Caki2 (cell line): ENCODE measurements at places on chromosomes 3 and 15. TPM values are rescaled to one million over a fixed set of nuclear protein-coding genes. Genes with fewer than 3 reads are reported as not detected.

GRCh38 chr3:66486202-66486601, 14.6 kb downstream of the LRIG1 start:
- no peak for DNase-seq

DNA sequence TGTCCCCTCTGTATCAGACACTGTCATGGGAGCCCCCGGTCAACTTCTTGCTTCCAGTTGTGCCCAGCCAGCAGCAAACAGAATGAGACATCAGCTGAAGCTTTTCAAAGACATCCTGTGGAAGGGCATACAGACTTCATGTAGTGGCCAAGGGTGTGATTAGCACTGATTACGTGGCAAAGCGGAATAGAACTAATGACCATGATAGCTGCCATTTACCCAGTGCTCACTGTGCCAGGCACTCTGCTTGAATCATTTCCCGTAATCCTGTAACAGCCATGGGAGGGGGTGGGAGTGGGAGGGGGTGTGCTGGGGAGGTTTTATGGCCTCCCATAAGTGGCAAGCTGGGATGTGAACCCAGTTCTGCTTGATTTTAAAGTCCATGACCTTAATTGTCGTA, 29.5 kb downstream of the LPP start:
- no peak for DNase-seq

DNA sequence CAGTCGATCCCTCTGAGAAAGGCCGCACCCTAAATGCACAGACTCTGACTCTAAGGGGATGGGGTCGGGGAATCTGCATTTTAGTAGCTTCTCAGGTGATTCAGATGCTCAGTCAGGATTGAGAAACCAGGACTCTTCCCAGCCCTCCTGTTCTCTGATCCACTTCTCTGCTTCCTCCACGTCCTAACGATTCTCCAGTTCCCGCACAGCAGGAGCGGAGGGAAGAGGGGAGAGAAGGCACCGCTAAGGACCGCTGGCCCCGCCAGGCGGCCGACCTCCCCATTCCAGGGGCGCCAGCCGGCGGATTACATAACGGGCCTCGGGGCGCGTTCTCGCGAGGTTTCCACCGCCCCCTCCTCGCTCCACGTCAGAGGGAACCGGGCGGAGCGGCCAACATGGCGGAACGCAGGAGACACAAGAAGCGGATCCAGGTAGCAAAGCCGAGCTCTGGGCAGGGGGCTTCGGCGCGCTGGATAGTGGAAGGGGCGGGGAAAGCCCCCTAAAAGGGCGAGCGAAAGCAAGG, at the start of gene SEC62:
Gene SEC62 (plus strand): TSS at position 380 of the 523 bp plus-strand sequence. CDS start 16 bp downstream, at position 396.
- DNase-seq: peak; percentile 94

GRCh38 chr15:74589826-74590225, 25.8 kb upstream of the CLK3 start:
- DNase-seq: no peak

DNA sequence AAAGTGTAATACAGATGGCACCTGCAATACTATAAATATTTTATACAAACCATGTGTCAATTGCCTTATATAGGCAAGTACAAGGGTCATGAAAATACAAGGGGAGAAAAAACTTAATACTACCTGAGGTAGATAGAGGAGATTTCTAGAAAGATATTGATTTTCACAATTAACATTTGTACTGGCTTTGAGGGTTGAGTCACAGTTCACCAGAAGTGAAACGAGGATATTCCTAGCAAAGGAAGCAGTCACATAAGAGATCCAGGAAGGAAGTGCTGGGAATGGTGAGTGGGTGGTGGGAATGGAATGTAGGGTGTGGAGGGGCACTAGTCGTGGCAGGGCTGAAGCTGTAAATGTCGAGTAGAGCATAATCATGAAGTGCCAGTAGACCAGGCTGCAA, 108.7 kb downstream of the P2RY1 start:
- DNase-seq: no peak

GRCh38 chr3:54954022-54954421, 26.2 kb upstream of the LRTM1 start:
- peak; percentile 57 for DNase-seq

GRCh38 chr3:138625707-138626365, 17.3 kb downstream of the FAIM start:
- DNase-seq: no peak

DNA sequence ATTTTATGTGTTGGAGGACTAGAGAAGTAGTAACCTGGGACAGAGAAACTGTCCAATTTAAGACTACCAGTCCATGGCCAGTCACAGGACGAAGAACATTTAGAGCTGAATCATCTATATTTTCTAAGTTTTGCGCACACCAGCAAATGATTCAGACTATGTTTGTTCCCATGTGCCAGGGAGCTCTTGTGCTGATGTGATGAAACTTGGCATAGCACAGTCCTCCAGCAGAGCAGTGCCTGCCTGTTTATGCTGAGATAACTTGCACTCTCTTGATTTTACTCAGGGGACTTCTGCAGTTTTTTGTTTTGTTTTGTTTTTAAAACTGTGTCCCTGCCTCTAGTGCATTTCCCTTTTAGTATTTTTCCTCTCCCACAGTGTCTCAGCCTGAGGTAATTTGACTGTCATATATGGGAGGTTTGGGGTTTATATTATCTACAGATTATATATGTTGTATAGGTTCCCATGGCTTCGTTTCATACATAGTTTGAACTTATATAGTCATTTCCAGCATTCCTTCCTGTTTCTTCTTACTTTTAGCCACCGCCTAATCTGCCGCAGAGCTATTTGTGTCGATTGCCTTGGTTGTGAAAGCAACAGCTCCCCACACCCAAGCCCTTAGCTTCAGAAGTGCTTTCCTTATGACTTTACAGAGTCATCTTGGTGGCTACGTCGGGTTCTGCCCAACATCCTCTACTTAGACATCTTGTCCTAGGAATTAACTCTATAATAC, 45.5 kb downstream of the PPM1L start:
- no peak for DNase-seq

- DNase-seq: no peak
These were observed 27.4 kb downstream of the SLC7A14 start for GRCh38 chr3:170558427-170558826.

DNA sequence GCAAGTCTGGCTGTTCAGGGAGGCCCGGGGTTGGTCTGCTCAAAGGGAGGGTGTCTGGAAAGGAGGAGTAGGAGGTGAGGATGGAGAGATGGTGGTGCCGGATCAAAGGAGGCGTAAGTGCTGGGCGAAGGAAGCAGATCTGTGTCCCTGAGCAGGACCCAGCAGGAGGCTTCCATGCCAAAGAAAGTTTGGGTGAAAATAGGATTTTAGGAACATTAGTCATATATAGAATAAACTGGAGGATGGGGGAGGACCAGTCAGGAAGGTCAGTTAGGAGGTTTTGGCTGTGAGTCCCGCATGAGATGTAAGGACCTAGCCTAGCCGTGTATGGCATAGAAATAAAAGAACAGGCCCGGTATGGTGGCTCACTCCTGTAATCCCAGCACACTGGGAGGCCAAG, 28.6 kb upstream of the VPS8 start:
- no peak for DNase-seq

- no peak for DNase-seq
These were observed 33.7 kb downstream of the CORO2B start for GRCh38 chr15:68612503-68612902.

- DNase-seq: no peak
These were observed 2.9 kb upstream of the MYL3 start for GRCh38 chr3:46866032-46866595.

DNA sequence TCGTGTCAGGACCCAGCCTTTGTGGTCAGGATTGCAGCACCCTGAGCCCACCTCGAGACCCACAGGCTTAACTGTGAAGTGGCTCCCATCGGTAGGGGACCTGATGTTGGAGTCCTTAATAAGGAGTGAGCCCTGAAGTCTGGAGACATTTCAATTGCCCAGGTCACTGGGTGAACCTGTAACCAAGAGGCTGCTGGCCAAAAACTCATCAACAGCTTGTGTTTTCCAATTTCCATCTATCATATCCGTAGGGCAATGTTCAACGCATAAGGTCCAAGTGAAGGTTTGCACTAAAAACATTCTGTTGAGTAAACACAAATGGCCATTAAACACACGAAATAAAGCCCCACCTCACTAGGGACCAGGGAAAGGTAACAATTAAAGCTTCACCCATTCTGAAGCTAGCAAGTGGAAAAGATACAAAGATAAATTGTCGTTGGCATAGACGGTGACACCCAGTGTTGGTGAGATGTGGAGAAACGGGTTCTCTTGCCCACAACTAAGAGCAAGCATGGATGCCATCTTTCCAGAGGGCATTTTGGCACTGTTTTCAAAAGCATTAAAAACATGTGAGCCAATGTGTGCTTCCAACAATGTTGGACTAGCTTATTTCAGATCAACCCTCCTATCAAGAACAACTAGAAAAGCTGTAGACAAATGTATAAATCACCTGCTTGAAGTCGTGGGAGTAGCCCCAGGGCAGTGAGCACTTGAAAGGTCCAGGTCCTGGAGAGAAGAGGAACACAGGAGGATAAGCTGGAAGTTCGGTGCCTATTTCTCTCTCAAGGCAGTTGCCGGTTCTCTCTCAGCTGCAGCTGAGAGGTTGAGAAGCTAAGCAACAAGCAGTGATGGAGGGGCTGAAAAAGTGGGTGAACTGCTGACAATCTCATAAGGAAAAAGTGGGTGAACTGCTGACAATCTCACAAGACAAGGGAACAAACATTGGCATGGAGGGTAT, 56.3 kb upstream of the PCSK6 start:
- DNase-seq: no peak

GRCh38 chr15:79166311-79166955, 75.9 kb upstream of the RASGRF1 start:
- no peak for DNase-seq

DNA sequence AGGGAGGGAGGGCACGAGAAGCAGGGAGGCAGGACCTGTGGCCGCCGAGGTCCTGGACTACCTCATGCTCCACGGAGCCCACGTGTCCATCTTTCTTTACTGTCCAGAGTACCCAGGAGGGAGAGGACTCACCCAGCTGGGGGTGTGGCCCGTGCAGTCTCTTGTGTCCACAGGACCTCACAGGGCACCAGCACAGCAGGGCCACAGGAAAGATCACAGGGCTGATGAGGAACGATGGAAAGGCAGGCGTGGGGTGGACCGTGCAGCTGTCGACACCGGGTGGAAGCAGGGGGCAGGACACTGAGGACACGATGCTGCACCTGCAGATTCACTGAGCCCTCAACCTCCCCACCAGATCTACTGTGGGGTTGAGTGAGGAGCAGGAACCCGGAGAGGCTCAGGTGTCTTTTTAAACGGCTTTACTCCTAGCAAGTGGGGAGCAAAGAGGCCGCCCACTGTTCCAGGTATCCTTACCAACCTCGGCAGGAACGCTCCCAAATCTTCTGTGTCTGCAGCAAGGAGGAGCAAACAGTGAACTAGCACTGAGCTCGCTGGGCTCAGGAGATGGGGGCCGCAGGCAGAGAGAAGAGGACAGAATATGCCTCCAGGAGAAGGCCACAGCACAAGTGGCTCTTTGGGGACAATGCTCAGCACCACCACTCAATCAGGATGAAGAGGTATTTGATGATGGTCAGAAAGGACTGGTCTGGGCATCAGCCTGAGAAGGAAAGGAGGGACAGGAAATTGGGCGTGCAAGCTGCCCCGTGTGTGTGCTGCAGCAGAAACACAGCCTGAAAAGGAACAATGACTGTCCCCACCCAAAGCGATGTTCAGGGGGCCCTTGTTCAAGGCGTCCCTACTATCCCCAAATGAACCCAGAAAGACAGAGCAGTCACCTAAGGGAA, 198.8 kb downstream of the XXYLT1 start:
- DNase-seq: no peak

DNA sequence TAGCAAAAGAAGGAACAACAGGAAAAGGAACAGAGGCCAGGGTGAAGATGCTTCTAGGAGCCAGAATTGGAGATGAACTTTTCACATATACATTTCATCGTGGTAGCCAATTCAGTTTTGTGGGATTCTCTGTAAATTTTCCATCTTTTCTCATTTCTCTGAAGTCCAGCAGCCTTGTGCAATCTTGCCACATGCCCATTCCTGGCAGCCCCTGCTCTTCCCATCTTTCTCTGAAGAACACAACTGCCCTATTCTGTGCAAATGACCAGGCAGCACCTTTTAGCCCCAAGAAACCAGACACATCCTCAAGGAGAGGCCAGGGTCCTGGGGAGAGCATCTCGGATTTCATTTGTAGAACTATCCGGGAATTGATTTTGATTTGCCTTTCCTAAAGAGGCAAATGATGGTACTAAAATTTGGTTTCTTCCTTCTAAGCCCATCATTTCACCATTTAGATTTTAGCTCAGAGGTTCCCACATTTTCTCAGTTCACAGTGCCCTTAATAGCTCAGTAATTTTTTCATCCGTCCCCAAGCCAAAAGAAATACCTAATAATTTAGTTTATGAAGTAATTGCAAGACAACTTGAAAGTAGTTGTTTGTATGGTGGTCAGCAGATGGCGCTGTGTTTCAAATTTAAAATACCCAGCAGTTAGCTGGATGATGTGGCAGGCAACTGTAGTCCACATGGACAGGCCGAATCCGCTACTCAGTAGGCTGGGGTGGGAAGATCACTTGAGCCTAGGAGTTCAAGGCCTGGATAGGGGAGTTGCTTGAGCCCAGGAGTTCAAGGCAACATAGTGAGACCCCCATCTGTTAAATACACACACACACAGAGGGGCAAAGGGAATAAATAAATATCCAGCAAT, 61.3 kb upstream of the ACKR4 start:
- peak; percentile 46 for DNase-seq

DNA sequence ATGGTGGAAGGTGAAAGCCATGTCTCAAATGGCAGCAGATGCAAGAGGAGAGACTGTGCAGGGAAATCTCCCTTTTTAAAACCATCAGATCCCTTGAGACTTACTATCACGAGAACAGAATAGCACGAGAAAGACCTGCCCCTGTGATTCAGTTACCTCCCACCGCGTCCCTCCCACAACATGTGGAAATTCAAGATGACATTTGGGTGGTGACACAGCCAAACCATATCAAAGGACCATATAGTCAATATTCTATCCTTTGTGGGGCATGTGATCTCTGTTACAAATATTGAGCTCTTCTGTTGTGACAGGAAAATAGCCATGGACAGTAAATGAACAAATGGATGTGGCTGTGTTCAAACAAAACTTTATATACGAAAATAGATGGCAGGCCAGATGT, 77.2 kb upstream of the ACKR4 start:
- no peak for DNase-seq

- DNase-seq: no peak
These were observed 17.5 kb downstream of the GRAMD2A start for GRCh38 chr15:72179950-72180581.

DNA sequence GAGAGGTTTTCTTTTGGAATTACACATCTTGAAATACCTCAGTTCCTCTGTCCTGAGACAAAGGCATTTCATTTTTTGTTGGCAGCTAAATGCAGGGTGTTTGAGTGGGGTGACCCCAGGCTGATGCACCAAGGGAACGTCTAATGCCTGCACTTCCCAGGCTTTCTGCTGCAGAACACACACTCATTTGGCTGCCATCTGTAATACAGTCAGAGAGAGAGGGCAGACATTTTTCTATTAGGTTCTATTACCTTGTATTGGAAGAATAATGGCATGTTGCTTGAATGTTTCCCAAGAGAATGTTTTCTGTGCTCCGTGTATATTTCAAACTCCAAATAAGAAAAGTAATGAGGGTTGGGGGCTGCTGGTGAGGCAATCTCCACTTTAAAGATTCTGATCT, 87.1 kb downstream of the PTPRG start:
- no peak for DNase-seq

GRCh38 chr15:75508840-75509532, 57.5 kb upstream of the SIN3A start:
- peak; percentile 35 for DNase-seq

- DNase-seq: no peak
These were observed 67.4 kb downstream of the PIK3R4 start for GRCh38 chr3:130679218-130679617.

Gene B4GALT4
- total RNA-seq: 39.4 and 45.8 TPM in 2 replicates

Gene BFSP2
- total RNA-seq: not detected in 2 replicates

Gene GAP43
- not detected in 2 replicates for total RNA-seq

Gene MITF
- 26.3 and 32.1 TPM in 2 replicates for total RNA-seq

Gene STOML1
- 24.1 and 33.0 TPM in 2 replicates for total RNA-seq

Gene LRRIQ4
- total RNA-seq: not detected in 2 replicates

Gene KBTBD12
- not detected in 2 replicates for total RNA-seq

Gene TTLL13
- 0.07 and 4.3 TPM in 2 replicates for total RNA-seq

Gene IGSF11
- 0.71 and 0.87 TPM in 2 replicates for total RNA-seq
